Urinary bladder (tissue), 4 donors: ENCODE measurements at places on chromosomes 1 and 21. TPM values are rescaled to one million over a fixed set of nuclear protein-coding genes. Genes with fewer than 3 reads are reported as not detected.

The FAM167B gene
- polyA plus RNA-seq = 8.2 TPM

The TNNI3K gene
- polyA plus RNA-seq = 1.4 TPM

The RAB13 gene
- 192 TPM for polyA plus RNA-seq

The PGLYRP4 gene
- polyA plus RNA-seq = 0.10 TPM

The IL19 gene
- not detected for polyA plus RNA-seq

GRCh38 chr21:16912075-16912474 is 600.8 kb upstream of the CXADR start:
- DNase-seq = no peak

DNA sequence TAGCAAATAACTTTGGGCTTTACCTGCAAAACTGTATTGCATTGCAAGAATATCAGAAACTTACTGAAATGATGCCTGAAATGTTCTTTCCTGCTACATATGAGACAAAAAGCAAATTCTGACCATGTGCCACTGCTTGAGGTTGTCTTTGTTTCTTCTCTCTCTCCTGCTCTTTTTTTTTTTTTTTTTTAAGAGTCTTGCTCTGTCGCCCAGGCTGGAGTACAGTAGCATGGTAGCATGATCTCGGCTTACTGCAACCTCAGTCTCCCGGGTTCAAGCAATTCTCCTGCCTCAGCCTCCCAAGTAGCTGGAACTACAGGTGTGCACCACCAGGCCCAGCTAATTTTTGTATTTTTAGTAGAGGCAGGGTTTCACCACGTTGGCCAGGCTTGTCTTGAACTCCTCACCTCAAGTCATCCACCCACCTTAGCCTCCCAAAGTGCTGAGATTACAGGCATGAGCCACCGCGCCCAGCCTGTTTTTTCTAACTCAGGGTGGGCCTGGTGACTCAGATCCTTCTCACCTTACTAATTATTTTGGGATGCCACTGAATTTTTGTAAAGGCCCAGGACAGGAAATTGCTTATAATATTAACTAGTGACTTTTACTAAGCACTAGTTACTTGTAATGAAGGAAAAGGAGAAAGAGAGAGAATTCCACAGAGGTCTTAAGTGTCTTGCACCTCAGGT is 35.9 kb downstream of the DNASE2B start:
- no peak for DNase-seq

DNA sequence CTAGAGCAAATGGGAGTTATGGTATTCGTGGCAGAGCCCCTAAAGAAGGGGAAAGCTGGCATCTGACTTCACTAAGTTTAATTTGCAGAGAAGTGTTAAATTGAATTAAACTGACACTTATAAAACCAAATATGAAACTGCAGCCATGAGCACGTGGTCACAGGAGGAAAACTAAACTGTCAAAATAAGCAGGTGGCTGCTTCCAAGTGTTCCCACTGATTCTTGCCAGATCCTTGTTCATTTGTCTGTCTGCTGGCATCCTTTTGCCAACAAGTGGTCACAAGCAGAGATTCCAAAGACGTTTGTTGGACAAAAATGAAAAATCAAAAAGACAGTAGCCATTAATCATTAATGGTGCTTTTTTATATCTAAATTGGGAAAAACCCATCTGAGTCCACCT is 6.5 kb upstream of the CELA2B start:
- no peak for DNase-seq

- no peak for DNase-seq
Observed at GRCh38 chr1:226682871-226683814, 55.9 kb downstream of the ITPKB start.

DNA sequence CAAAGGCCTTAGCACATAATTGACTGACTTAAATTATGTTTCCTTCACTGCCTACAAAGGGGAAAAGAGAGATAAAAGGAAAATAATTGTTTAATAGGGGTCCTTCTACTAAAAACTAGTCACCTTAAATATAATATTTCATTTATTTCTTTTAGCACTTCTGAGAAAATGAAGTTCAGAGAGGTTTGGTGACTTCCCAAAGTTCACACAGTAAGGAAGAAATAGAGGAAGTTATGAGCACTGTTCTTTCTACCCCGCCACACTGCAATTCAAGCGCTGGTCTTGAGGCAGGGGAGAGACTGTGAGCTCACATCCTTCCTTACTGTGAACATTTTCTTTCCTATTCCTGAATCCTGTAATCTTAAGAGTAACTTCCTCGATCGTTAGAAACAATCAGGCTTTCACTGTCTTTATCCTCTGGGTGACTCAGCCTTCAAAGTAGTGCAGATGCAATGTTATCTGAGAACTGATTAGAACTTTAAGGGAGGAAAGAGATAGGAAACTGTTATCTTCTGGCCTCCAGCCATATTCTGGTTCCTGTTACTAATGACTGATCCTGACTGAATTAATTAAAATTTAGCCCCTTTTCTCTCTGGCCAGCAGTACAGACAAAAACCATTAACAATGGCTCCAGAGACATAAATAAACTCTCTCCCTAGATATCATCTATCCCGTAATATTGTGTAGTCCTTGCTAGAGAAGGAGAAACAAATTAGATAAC is 6.8 kb downstream of the RGS5 start:
- DNase-seq = peak; percentile 47

DNA sequence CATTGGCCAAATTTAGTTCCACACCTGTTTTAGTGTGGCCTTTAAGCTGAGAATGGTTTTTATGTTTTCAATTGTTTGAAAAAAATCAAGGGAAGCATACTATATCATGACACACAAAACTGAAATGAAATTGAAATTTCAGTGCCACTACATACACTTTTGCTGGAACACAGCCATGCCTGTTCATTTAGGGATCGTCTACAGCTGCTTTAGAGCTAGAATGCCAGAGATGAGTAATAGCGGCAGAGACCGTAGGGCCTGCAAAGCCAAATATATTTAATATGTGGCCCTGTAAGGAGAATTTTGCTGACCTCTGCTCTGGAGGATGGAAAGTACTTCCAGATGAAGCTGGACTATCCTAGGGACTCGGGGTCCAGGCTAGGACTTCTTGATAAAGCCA is 62.5 kb upstream of the LYST start:
- no peak for DNase-seq

DNA sequence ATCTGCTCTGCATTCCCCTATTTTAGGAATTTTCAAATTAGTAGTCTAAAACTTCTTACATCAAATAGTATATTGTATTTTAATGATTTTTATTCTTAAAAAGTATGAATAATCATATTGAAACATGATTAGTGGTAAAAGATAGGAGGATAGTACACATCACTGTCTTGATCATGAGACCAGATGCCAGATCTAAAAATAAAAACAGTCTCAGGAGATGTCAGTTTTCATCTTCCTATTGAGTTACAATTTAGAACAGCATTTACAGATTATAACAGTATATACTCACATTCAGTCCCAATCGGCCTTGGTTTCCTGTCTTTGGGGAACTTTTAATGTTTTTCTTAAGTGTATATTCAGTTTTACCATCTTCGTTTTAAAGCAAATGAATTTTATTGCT is 95.9 kb downstream of the USP25 start:
- no peak for DNase-seq

- no peak for DNase-seq
Observed at GRCh38 chr1:209490013-209490412, 93.5 kb upstream of the CAMK1G start.

DNA sequence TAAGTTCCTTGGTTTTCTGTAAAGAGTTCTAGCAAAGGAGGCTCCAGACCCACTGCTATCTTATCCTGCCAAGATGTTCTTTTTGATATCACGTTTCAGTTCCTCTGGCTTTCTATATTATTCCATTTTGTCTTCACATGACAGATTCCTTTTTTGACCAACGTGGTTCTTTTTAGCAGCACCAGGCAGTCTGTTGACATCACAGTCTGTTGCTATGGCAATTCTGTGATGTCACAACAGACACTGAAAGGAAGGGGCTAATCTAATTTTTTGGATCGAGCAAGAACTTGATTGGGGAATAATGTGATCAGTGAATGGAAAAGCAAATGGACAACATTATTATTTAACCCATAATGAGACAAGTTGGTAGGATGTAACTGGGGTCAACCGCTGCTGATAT is 64.5 kb upstream of the GOLT1A start:
- DNase-seq = no peak
